Stimulated activated CD8-positive, alpha-beta memory T cell treated with anti-CD3 and anti-CD28 coated beads, Interleukin-4, amount 100 ng/mL, for 24 hours (primary cell): ENCODE measurements at places on chromosomes 1 and 21.

GRCh38 chr1:16203550-16203949 is 8.9 kb downstream of the ARHGEF19 start:
- no peak for DNase-seq

DNA sequence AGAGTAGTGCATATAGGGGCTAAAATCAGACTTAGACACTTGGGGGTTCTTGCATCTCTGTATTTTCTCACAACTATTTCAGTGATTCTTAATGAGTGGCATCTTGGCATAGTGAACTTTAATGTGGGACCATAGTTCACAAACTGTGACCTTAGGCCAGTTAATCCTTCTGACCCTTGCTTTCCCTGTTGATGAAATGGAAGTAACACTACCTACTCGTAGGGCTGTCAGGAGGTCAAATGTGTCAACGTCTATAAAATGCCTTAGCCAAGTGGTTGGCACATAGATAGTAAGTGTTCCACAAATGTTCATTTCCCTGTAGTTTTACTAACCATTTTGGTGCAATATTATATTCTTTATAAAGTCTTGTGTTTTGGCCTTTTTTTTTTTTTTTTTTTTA is 49.4 kb downstream of the DYRK1A start:
- DNase-seq: no peak

- DNase-seq: no peak
Measured at GRCh38 chr1:36855699-36856494, 178.4 kb downstream of the GRIK3 start.

- DNase-seq: peak; percentile 31
Measured at GRCh38 chr1:52142220-52143183, 613 bp downstream of the ZFYVE9 start.

GRCh38 chr1:239735111-239735510 is 348.7 kb downstream of the CHRM3 start:
- no peak for DNase-seq

DNA sequence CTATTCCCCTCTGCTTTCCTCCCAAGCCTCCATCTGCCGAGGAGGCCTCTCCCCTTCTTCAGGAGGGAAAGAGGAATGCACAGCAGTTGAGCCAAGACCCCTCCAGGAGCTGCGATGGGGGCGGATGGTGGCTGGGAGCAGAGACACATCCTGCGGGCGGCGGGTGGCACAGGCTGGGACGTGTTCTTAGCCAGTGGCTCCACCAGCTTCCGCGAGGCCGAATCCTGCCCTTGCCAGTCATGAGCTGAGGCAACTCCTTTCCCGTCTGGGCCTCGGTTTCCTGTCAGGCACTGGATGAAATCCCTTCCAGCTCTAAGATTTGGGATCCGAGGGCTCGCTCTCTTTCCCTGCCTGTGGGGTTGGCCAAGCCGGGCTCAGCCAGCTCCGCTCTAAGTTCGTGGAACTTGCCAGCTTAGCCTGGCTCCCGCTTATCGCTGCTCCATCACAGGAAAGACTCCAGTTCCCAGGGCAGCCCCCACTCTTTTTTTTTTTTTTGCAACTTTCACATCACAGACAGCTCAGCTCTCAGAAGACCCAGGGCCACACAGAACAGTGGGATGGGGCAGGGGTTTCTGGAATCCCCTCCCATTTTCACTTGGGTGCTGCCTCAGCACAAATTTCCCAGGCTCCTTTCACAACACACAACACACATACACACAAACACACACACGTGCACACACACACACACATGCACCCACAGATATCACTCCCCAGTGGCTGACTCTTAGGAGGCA is 506 bp downstream of the MYOM3 start:
- no peak for DNase-seq

DNA sequence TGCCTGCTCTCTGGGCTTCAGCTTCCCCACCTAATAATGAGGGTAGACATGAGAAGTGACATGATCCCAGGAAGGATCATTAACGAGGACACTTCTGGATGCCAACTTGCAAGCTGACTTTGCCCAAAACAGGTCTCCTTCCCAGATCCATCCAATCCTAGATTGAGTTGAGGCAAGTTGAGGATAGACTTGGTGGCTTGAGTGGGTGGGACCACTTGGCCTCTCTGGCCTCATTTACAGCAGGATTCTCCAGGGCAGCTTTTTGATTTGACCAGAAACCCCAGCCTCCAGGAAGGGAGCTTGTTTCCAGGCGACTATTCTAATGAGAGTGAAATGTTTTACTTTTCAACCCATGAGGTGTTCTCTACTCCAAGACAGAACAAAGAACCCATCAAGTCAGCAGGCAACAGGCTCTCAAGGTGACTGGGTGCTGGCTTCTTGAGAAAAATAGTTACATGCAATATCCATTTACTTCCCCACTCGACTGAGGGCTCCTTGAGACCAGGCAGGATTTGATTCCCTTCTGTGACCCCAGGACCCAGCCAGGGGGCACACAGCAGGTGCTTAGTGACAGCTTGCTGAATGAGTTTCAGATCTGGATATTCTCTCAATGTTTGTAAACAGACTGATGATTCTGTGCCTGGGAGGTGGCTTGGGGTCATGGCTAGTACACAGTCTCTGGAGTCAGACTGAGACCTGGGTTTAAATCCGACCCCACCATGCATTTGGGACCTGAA is 128.2 kb downstream of the DMRTB1 start:
- no peak for DNase-seq

- no peak for DNase-seq
Measured at GRCh38 chr1:98276514-98276913, 355.7 kb upstream of the DPYD start.

DNA sequence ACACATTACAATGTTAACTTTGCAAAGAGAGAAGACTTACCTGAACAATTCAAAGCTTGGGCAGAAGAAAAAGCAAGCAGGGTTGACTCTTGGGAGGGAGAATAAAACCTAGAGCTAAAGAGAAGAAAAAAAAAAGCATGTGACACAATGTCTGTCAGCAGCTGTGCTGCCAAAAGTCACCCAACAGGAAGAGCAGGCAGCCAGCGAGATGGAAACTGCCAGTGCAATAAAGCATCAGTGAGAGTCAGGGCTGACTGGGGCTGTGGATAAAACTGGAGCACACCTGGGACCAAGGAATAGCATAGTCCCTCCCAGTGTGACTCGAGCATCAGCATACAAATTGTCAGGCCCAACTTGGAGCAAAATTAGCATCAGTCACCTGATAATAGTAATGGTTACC is 65.0 kb upstream of the SLC22A15 start:
- no peak for DNase-seq

DNA sequence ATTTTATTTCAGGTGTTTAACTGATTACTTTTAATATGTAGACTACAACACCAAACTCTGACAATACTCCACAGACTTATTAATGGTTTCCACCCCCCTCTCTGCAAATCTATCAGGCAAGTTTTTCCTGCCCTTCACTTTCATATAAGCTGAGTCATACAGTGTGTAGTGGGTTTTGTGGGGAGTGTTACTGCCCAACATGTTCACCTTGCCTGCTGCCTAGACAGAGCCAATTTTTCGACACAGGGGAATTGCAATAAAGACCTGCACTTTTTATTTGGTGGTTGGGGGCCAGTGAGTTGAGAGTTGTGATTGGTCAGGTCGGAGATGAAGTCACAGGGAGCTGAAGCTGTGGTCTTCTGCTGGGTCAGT is 119.7 kb downstream of the PPIAL4G start:
- no peak for DNase-seq

GRCh38 chr1:202968895-202969295 is 1.8 kb upstream of the CYB5R1 start:
- DNase-seq: no peak
